Daoy (cell line): ENCODE measurements at places on chromosomes 4 and X. TPM values are rescaled to one million over a fixed set of nuclear protein-coding genes. Genes with fewer than 3 reads are reported as not detected.

DNA sequence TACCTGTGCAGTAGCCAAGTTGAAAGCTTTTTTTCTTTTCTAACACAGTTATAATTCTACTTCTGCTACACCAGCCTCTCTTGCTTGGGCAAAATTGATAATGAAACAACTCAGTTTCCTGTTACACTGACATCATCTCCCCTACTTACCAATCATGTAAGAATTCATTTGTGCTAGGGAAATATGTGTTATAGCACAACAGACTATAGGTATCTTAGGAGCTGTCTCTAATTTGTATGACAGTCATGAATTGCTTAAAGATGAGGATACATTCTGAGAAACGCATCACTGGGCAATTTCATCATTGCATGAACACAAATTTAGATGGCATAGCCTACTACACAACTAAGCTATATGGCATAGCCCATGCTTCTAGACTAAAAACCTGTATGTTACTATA lies 246.3 kb upstream of the ANKRD50 start:
- no peak for DNase-seq

- no peak for DNase-seq
These were observed 10.4 kb downstream of the SH3RF1 start for GRCh38 chr4:169260217-169260866.

GRCh38 chr4:40317916-40318658 lies 17.0 kb upstream of the CHRNA9 start:
- peak; percentile 34 for DNase-seq

DNA sequence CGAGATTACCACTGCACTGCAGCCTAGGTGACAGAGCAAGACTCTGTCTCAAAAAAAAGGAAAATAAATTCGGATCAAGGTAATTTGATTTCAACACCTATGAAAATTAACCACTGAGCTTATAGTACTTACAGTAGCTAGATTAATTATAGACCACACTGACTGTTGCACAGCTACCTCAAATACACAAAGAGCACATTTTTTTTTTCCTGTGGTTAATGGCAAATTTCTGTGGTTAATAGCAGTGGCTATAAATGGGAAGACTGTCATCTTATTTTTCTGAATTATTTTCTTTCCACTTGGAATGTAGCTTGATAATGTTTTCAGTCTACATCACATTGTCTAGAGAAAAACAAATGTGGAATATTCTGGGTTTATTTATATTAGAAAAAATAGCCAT lies 1661.6 kb upstream of the PCDH7 start:
- no peak for DNase-seq

- no peak for DNase-seq
These were observed 325.0 kb downstream of the RAB28 start for GRCh38 chr4:13159041-13159620.

- DNase-seq: no peak
These were observed 60.6 kb downstream of the CHRDL1 start for GRCh38 chrX:110734894-110735541.

GRCh38 chr4:54395013-54395527 lies 166.0 kb downstream of the PDGFRA start:
- no peak for DNase-seq

DNA sequence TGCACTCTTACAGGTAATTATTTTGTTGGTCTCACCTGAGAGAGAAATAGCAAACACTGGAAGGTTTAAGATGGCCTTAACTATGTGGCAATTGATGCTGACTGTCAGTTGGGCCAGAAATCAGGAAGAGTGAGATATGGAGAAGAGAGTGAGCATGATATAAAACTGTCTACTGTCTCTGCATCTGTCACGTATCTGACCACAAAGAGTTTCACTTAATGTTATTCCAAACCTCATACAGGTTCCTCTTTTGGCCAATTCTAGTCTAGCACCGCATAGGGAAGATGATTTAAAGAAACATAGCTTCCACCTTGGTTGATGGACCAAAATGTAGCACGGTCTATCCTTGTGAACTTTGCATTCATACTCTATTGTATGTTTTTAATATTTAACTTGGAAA lies 381.0 kb upstream of the BOD1L1 start:
- no peak for DNase-seq

DNA sequence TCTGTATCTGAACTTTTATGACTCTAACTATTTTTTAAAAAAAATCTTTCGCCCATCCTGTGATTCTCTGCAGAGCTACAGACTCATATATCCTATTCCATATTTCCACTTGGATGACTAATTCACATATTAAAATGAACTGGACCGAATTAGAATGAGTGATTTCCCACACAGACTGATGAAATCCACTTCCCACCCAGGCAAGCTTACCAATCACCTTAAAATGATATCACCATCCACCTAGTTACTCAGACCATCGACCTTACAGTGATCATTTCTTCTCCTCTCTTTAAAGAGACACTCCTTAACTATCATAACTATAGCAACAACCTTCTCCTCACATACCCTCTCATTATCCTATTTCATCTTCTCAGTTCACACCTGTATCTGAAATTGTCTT lies 34.1 kb upstream of the GUCY1B1 start:
- no peak for DNase-seq

GRCh38 chrX:100408713-100409609 lies 1.1 kb downstream of the PCDH19 start:
- no peak for DNase-seq

- peak; percentile 15 for DNase-seq
These were observed 416.1 kb downstream of the PCDH18 start for GRCh38 chr4:137116144-137116543.

GRCh38 chr4:184979461-184980124 lies 38.7 kb upstream of the HELT start:
- no peak for DNase-seq

GRCh38 chr4:53306729-53307128 lies 59.1 kb downstream of the SCFD2 start:
- peak; percentile 14 for DNase-seq

DNA sequence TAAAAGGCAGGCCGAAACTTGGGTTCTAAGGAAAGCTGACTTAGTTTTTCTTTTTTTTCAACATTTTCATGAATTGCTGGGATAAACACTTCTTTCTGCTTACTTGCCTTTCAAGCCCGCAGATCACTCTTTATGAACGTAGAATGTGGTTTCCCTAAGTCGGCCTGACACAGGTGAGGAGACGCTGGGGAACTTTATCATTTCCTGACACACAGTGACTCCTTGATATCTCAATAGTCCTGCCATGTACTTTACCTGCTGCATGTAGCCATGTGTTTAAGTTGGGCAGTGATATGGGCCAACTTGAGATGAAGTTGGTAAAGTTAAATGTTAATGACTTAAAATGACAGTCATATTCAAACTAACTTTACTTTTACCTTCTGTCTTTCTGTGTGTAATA lies 26.6 kb upstream of the SNCA start:
- no peak for DNase-seq

DNA sequence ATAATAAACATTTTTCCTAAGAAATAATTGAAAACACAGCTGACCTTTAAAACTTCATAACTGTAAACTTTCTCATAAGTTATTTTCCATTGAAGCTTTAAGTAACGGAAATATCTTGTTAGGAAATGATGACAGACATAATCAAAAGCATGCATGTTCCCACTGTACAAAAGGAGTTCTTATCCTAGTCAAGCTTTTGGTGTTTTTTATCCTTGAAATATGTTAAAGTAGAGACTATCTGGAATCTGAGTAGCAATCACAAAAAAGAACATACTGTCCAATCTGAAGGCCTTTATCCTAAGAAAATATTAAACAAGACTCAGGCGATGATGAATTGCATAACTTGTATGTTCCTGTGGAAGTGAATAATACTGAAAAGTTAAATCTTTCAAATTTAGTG lies 14.4 kb downstream of the GEMIN8 start:
- no peak for DNase-seq

GRCh38 chrX:118448273-118448783 lies 47.3 kb upstream of the DOCK11 start:
- no peak for DNase-seq

DNA sequence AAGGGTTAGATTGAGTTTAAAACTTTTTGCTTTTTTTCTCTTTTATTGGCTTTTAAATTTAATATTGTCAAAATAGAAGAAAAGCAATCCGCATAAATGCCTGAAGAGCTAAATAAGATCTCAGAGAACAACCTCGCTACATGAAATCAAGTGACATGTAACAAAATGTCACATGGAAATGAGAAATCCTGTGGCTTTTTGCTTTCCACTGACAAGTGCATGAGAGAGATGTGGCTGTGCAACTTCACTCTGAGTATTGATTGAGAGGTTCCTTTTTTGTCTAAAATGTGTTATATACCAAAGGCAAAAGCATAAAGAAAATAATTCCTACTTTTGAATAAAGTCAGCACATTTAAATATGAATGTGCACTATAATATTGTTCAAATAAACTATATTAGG lies 263.5 kb downstream of the MAPK10 start:
- DNase-seq: no peak

- DNase-seq: peak; percentile 79
These were observed 40.0 kb downstream of the TXK start for GRCh38 chr4:48093991-48094416.

DNA sequence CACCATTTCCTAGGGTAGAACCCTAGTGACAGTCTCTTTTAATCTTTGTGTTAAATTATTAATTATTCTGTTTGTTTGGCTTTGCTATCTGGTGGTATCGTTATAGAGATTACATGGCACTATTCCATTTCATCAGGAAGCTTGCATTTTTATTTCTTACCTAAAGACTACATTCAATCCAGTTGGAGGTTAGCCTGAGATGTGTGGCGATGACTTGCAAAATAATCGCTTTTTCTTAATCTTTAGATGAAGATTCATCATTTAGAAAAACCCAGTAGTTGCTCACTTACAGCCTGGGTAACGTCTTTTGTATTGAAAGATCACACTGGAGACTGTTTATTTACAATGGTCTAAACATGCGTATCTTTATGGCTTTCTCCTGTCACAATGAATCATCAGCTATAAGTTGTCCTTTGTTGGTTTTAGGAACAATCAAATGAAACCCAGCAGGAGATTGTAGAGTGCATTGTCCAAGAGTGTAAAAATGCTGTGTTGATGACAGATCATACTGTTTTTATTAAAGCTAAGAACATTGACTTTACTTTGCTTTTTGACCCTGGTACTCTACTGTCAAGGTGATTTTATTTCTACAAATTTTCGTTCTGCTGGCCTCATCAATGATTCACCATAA lies 281.7 kb upstream of the PITX2 start:
- peak; percentile 5 for DNase-seq

GRCh38 chr4:158008551-158009218 lies 164.1 kb downstream of the GASK1B start:
- DNase-seq: peak; percentile 41

DNA sequence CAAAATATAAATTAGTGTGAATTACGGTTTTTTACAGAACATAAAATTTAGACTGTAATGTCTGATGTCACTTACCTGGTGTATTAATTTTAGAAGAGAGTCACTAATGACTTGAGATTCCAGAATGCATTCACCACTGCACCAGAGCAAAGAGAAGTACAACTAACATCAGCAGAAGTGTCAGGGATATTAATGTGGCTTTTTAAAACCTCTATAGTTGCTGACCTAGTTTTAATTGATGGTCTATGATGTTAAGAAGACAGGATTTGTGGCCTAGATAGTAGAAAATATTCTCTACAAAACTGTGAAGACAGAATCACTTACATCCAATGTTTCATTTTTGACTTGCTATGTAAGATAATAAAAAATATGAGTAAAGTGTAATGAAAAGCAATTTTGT lies 1181.6 kb downstream of the RAPGEF2 start:
- DNase-seq: no peak

- DNase-seq: no peak
These were observed 15.9 kb upstream of the NELFA start for GRCh38 chr4:2024683-2025082.

- no peak for DNase-seq
These were observed 12.1 kb downstream of the SNX25 start for GRCh38 chr4:185221491-185221890.

GRCh38 chr4:82481506-82481840 lies 51.1 kb downstream of the ENOPH1 start:
- no peak for DNase-seq

DNA sequence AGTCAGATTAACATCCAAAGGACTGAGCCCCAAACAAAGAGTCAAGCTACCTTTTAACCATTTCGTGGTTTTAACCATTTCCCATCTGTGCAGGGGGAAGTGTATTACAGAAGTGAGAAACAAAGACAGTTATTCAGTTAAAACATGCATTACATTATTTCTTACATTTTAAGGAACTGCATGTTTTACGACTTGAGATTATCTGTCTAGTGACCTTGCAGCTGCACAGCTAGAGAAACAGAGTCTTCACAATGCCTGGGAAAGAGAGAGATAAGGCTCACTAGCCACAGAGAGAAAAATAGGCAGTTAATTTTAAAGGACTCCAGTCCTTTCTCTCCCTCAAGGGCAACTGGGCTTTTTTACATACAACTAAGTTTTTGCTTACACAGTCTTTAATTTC lies 48.7 kb upstream of the KLHL4 start:
- DNase-seq: no peak

DNA sequence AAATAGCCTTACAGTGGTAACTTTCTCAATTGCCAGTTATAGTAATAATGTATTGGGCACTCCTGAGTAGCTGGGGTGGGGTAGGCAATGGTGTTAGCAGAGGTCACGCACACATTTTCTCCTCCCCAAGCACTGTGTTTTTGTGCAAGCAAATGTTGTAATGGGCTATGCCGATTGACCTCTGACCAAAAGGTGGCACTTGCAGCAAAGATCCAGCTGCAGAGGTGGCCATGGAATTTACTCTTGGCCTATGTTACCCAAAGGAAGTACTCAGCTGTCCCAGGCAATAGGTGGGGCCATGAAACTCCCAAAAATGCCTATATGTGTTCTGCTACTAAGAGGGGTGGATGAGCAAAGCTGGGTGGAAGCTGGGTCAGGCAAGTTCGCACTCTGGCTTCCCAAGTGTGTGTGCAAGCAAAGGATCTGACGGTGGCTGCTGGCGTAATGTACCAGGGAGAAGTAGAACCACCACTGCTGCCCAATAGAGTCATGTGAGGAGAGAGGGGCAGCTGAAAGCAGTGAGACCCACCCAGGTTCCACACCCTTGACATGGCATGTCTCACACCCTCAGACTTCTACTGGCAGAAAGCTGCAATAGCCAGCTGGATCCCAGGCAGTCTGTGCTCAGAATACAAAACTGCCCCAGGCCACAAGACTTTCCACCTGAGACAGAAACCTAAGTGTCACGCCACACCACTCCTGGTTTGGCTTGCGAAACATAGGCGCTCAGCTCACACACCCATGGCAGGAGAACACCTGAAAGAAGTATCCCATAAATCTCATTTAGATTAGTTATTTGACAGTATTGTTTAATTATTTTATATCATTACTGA lies 353.3 kb upstream of the EMCN start:
- DNase-seq: no peak

Gene MND1
- 20.3 and 23.7 TPM in 2 replicates for total RNA-seq

Gene SPANXD
- total RNA-seq: 1.5 TPM in 1 of 2 replicates, not detected in the other

Gene XAGE2
- total RNA-seq: not detected in 2 replicates

Gene CHRDL1
- total RNA-seq: 0.27 and 1.5 TPM in 2 replicates

Gene SAT1
- total RNA-seq: 56.4 and 65.9 TPM in 2 replicates

Gene RAB39B
- 0.29 and 0.48 TPM in 2 replicates for total RNA-seq

Gene SYTL5
- 0.24 and 0.29 TPM in 2 replicates for total RNA-seq

Gene LGI2
- total RNA-seq: 0.03 and 0.06 TPM in 2 replicates

Gene ZNF81
- 1.9 and 8.1 TPM in 2 replicates for total RNA-seq

Gene RIPPLY1
- total RNA-seq: not detected in 2 replicates

Gene DNAAF6
- not detected in 2 replicates for total RNA-seq

Gene ZNF41
- 4.8 and 24.6 TPM in 2 replicates for total RNA-seq

Gene MAOB
- 0.06 and 0.46 TPM in 2 replicates for total RNA-seq

Gene OCIAD1
- total RNA-seq: 145 and 147 TPM in 2 replicates
